C1 segment of cervical spinal cord (tissue), 14 donors: ENCODE measurements at places on chromosomes 12 and 14.

GRCh38 chr12:93689076-93689834 lies 12.1 kb downstream of the CRADD start:
- DNase-seq: no peak

DNA sequence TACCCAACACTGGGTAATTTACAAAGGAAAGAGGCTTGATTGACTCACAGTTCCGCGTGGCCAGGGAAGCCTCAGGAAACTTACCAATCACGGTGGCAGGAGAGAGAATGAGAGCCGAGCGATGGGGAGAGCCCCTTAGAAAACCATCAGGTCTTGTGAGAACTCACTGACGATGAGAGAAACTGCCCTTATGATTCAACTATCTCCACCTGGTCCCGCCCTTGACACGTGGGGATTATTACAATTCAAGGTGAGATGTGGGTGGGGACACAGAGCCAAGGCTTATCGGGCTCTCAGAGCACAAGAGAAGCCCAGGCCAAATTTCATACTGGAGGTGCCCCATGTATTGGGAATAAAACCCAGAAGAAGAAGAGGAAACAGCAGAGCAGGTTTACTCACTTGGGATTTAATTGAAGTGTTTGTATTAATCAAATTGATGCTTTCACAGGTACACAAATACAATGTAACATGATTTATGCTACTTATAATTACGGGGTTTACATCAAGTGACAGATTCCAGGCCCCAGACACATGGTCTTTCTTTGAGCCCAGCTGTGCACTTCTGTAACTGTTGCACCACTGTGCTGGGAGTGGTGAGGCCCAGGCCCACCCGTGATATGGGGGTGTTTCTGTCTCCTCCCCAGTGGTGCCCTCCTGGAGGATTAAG lies 8.2 kb upstream of the CCDC85C start:
- DNase-seq: no peak

- peak; percentile 84 for DNase-seq
These were observed at the start of the genes CPSF2 and NDUFB1 for GRCh38 chr14:92121670-92122350. CPSF2 (plus strand) TSS chr14:92121969; CDS start chr14:92130985, 9,016 bp downstream. NDUFB1 (minus strand) TSS chr14:92121706; CDS start chr14:92117637, 4,069 bp downstream.

DNA sequence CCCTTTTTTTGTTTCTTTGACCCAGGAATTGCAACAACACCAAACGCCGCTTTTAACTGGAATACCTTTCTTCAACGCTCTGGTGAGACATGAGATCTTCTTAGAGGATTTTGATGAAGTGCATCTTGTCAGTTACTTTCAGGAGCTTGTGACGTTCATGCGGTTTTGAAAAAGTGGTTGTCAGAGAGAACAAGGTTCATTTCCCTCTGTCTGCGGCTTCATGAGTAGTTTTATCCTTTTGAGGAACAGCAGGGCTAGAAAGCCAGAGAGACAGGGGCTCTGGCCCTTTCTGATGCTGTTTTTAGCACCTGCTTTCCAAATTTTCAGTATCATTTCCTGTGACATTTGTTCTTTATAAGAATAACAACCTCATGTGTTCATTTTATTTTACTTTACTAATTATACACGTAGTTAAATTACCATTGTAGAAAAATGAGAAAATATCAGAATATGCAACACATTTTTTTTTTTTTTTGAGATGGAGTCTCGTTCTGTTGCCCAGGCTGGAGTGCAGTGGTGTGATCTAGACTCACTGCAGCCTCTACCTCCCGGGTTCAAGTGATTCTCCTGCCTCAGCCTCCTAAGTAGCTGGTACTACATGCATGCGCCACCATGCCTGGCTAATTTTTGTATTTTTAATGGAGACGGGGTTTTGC lies 61.8 kb downstream of the GLT1D1 start:
- DNase-seq: no peak

DNA sequence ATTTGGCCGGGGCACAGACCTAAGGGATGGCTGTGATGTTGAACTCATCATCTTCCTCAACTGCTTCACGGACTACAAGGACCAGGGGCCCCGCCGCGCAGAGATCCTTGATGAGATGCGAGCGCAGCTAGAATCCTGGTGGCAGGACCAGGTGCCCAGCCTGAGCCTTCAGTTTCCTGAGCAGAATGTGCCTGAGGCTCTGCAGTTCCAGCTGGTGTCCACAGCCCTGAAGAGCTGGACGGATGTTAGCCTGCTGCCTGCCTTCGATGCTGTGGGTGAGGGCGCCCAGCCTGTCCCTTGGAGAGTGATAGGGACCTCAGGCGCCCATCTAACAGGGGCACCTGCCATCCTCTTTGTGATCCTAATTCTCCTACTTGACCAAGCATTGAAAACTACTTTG lies 12.4 kb downstream of the OAS3 start:
- no peak for DNase-seq
